ENCODE measurements at places on chromosomes 7 and 10.
A peak's percentile ranks its signal among the peaks of the same experiment; 100 is the strongest.

DNA sequence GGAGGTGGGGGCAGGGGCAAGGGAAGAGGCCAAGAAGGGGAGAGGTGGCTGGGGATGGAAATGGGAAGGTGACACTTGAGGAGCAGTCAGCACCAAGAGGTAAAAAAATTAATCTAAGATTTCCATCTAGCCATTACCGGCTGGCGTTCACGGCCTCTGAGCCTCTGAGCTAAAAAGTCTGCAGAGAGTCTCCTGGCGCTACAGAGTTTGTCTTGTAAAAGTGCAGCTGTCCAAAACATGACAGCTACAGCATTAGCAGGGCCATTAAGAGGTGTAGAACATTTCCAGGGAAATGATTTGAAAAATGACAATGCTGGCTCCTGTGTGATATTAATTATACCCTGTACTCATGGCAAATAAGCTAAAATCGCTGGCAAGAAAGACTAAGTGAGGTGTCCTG is 167.6 kb downstream of the LRMDA start:
- H3K4me1 ChIP-seq = no peaks in the 10 kb centered on the region
- no peak overlapping the region for H3K4me3 ChIP-seq
- no peak for DNase-seq
- no peaks in the 10 kb centered on the region for H3K27me3 ChIP-seq
- H3K36me3 ChIP-seq = no peaks in the 10 kb centered on the region

- H3K4me3 ChIP-seq = no peak overlapping the region
- no peak for DNase-seq
- no peaks in the 10 kb centered on the region for H3K27me3 ChIP-seq
Observed at GRCh38 chr10:96857301-96858012, 25.4 kb downstream of the LCOR start.

DNA sequence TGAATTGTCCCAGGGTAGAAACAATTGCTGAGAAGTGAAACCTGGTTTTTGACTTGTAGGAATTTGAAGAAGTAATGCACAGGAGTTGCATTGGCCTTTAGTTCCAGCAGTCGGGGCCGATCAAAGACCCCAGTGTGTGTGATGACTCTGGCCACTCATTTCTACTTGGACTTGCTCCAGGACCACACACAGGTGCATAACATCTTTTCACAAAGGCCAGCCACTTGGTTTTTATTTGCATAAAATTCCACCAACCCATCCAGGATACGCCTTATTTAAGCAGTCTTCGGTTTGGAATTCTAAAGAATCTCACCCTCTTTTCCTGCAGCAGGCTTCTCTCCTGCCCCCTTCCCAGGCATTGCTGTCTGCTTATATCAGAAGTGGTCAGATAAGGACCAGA is 162.0 kb upstream of the HABP2 start:
- DNase-seq = no peak
- H3K4me3 ChIP-seq = no peak overlapping the region
- no peaks in the 10 kb centered on the region for H3K27me3 ChIP-seq
- no peak overlapping the region for H3K27ac ChIP-seq

GRCh38 chr7:156827587-156828203 is 65.3 kb downstream of the LMBR1 start:
- no peaks in the 10 kb centered on the region for H3K27me3 ChIP-seq
- peak; percentile 57 for DNase-seq
- peak overlapping the region; percentile 94 for H3K27ac ChIP-seq
- H3K4me3 ChIP-seq = no peak overlapping the region
- H3K4me1 ChIP-seq = peaks cover 51% of the 10 kb centered on the region

DNA sequence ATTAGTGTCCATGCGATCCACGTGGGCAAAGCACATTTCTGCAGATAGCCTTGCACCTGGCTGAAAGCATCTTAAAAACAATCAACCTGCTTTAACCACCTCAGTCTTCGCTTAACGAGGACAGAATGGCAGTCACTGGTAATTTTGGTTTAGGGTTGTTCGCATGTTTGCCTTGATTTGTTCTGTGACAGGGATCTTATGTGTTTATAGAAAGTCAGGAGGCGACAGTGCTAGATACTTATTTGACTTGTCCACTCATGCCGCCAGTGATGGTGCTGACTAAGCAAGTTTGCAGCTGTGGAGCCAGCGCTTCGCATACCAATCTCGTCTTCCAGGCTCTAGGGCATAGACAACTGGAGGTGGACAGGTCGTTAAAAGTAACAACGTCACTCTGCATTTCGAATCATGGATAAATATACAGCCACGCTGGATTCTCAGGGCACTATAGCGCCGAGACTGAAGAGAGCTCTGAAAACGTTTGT is 1.2 kb upstream of the TMEM243 start:
- H3K4me3 ChIP-seq = peak overlapping the region; percentile 83
- DNase-seq = no peak
- no peaks in the 10 kb centered on the region for H3K27me3 ChIP-seq
- peaks cover 38% of the 10 kb centered on the region for H3K4me1 ChIP-seq

DNA sequence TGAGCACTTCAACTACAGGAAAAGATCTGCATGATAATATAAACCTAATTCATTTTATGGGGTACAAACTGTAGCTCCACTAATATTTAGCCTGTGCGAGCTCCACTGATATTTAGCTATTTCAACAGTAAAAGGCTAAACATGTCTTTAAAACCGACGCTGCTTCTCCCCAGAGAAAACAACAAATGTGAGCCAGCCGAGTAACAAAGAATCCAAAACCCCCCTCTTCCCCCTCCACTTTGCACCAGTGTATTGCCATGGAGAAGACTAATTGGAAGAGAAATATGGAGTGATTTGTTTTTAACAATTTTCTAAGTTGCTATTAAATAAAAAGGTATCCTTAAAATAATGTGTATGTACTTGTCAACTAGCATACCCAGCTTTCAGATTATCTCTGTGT is 136.7 kb downstream of the GFRA1 start:
- no peaks in the 10 kb centered on the region for H3K4me1 ChIP-seq
- no peak overlapping the region for H3K27ac ChIP-seq
- no peaks in the 10 kb centered on the region for H3K27me3 ChIP-seq
- no peak for DNase-seq
- no peaks in the 10 kb centered on the region for H3K36me3 ChIP-seq
- no peak overlapping the region for H3K4me3 ChIP-seq

Data from Karpas-422 (cell line).